ENCODE measurements at places on chromosomes 5 and 9.

DNA sequence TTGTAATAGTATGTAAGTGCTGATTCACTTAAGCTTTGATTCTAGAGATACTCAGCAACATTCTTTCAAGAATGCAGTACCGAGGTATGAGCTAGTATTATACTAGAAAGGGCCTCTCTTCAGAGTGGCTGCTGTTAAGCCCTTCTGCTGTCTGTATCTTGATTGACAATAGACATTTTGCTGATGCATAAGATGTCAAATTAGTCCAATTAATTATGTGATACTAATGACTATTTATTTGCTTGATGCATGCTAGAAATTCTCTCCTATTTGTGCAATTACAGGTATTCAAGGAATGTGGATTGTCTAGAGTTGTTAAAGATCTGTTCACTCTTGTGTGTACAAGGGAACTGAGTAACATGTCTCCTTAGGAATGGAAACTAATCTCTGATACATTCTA lies 92.3 kb upstream of the PTGER4 start:
- DNase-seq: no peak

GRCh38 chr9:92257327-92257726 lies 36.2 kb downstream of the IARS1 start:
- no peak for DNase-seq

DNA sequence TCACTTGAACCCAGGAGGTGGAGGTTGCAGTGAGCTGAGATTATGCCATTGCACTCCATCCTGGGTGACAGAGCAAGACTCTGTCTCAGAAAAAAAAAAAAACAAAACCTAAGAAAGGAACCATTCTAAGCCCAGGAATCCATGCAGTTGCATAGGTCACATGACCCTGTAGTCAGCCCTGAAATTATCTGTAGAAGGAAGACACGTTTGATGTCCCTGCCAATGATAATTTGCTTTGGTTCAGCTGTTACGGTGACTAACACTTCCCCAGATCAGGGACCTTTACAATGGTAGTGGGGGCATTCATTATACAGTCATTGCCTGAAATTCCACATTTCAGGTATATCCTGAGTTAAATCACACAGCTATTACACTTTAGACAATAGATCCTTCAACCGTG lies 50.5 kb downstream of the PRKACG start:
- no peak for DNase-seq

- no peak for DNase-seq
These were observed 14.7 kb downstream of the DIAPH1 start for GRCh38 chr5:141603923-141604717.

GRCh38 chr5:92418341-92418740 lies 1035.2 kb upstream of the ARRDC3 start:
- no peak for DNase-seq

GRCh38 chr9:89219637-89220036 lies 41.0 kb upstream of the SHC3 start:
- no peak for DNase-seq

- no peak for DNase-seq
These were observed 295.5 kb upstream of the DAP start for GRCh38 chr5:11056560-11056959.

DNA sequence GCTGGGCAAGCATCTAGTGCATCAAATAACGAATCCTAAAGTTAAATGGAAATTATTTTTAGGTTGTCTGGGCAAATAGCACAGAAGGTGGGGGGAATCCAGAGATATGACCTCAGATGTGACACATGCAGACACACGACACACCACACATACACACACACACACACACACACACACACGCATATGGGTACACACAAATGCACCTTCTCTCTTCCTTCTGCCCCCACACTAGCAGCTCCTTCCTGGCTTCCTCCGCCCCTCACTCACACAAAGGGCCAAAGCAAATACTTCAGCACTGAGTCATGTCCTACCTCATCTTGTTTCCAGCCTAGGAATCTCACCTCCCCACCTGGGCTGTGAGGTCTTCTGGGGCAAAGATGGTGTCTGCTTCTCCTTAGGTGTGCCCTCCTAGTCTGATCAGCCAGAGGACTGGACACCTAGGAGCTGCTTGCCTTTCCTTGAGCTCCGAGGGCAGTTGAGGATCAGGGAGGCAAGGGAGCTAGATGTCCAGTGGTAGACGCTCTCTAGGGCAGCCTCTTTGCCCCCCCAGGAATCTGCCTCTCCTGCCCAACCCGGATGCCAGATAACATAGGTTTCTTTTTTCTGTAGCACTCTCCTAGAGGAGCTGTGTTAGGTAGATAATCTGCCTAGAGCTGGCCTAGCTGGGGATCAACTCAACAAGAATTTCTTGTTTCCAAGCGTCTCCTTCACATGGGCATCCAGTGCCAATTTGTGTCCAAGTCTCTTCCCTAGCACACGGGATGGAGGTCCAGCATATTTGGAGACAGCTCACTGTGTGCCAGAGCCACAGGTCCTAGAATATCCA lies 14.3 kb upstream of the JADE2 start:
- no peak for DNase-seq

GRCh38 chr5:39740404-39740803 lies 315.6 kb upstream of the DAB2 start:
- DNase-seq: no peak

- no peak for DNase-seq
These were observed 42.5 kb upstream of the GOLM1 start for GRCh38 chr9:86141843-86142242.

DNA sequence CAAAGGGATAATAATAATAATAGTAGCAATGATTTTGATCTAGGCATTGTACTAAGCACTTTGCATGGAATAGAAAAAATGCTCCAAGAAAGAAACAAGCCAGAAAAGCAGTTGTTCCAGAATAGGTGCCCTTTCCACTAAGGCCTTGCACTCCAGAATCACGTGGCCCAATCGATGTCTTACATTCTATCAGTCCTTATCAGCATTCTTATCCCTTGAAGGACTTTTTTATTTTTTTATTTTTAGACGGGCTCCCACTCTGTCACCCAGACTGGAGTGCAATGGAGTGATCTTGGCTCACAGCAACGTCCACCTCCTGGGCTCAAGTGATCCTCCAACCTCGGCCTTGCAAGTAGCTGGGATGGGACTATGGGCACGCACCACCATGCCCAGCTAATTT lies 36.5 kb downstream of the PDZD2 start:
- DNase-seq: no peak

DNA sequence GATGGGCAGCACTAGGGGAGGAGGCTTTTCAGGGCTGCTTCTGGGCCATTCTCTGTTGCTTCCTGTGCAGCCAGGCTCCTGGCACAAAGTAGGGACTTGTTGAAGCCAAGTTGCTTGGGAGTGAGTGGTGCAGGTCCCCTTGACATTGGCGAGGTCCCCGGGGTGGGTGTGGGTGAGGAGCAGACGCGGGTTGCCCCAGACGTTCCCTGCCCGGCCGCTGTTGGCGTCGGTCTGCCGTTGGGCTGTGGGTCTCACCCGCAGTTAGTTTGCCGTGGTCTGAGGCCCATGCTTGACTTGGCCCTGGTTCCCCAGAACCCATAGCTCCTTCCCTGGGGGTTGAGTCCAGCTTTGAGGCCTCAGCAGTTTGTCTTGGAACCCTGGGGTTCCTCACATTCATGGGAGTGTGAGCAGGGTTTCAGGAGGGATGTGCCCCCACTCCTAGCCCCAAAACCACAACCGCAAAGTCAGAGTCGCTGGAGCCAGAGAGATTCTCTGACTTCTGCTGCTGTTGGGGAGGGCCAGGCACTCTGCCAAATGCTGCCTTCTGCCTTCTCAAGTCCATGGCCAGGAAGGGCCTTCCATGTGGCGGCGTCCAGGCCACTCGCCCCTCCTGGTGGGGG lies 77.5 kb downstream of the RXRA start:
- no peak for DNase-seq

DNA sequence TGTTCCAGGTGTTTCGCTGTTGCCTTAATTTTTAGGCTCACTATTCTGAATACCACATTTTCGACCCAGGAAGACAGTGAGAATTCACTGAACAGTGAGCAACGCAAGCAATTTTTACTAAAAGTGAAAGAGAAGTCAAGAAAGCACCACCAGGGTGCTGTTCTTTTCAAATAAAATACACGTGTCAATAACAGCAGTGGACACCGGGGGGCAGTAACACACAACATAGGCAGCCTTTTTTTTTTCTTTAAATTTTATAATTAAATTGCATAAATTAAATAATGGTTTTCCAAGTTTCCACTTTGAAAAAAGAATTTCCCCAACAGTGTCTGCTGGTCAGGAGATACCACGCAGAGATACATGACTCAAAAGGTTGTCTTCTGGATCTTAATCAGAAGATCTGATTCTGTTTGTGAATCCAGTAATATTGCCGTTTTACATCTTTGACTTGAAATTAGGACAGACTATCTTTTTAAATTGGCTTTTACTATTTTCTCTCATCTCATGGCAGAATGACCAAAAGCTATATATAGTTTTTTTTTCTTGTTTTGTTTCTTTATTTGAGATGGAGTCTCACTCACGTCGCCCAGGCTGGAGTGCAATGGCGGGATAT lies 47.1 kb upstream of the SH3GL2 start:
- peak; percentile 12 for DNase-seq

DNA sequence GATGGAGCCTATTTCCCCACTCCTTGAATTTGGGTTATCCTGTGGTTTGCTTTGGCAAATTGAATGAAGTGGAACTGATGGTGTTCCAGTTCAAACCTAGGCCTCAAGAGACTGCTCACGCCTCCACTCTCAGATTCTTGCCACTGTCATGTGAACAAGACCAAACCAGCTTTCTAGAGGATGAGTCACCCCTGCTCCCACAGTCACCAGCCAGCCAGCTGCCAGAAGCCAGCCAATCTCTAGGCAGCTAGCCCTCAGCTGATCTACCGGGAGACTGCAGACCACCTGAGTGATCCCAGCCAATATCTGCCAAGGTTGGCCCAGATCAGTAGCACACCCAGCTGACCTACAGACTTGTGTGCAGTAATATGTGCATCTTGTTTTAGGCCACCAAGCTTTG lies 300.6 kb downstream of the TMEM38B start:
- DNase-seq: no peak

DNA sequence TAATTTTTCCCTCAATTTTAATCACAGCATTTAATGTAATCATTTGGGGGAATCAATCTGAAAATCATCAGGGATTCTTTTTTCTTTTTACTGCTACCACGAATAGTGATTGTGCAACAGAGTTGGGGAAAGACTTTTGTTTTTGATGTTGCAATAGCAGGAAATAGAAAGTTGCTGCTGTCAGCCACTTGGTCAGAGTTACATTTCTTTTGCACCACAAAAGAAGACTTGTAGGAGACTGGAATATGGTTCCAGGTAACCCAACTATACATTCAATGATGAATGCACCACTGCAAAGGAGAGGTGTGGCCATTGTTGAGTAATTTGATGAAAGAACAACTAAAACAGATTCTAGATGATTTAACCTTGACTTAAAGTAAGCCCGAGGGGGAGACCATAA lies 46.3 kb upstream of the PALM2AKAP2 start:
- peak; percentile 33 for DNase-seq

DNA sequence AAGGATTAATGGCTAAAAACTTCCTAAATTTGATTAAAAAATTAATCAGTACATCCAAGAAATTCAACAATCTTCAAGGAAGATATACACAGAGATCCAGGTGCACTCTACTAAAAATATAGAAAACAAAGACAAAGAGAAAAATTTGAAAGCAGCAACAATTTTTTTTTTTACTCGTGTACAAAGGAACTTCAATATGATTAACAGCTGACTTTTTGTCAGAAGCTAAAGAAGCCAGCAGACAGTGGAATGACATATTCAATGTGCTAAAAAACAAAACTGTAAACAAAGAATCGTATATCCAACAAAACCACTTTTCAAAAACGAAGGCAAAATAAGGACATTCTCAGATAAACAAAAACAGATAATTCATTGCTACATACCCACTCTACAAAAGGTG lies 234.6 kb downstream of the FSTL4 start:
- no peak for DNase-seq

DNA sequence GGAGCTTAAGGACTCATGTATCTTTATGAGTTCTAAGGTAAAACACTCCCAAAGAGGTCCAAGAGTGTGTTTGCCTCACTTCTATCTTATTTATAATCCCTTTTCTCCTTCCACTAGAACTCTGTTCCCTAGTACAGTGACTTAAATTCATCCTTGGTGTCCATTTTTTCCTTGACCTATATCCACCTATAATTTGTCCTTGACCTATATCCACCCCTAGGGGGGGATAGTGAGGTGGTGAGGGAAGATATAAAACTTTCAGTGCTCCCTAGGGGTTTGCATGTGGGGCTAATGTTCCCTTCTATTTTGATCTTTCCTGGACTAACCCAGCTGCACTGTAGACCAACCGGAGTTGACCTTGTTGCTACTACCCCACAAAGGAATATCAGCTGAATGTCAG lies 83.5 kb upstream of the GNAQ start:
- no peak for DNase-seq

DNA sequence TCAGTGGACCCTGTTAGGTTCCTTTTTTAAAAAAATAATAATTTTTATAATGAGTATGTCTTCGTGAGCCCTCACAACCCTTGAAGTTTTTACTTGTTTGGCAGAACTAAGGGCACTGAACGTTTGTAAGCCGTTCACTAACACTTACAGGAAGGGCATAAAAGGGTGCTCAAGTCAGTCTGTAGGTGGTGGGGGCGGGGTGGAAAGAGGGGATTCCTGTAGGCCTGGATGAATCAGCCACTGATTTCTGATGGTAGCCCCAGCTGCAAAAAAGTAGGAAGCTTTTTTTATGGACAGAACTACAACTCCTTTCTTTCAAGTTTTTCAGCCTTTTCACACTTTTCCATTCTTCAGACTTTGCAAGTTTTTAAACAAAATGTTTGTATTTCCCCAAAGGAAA lies 35.8 kb downstream of the PIK3R1 start:
- DNase-seq: no peak

DNA sequence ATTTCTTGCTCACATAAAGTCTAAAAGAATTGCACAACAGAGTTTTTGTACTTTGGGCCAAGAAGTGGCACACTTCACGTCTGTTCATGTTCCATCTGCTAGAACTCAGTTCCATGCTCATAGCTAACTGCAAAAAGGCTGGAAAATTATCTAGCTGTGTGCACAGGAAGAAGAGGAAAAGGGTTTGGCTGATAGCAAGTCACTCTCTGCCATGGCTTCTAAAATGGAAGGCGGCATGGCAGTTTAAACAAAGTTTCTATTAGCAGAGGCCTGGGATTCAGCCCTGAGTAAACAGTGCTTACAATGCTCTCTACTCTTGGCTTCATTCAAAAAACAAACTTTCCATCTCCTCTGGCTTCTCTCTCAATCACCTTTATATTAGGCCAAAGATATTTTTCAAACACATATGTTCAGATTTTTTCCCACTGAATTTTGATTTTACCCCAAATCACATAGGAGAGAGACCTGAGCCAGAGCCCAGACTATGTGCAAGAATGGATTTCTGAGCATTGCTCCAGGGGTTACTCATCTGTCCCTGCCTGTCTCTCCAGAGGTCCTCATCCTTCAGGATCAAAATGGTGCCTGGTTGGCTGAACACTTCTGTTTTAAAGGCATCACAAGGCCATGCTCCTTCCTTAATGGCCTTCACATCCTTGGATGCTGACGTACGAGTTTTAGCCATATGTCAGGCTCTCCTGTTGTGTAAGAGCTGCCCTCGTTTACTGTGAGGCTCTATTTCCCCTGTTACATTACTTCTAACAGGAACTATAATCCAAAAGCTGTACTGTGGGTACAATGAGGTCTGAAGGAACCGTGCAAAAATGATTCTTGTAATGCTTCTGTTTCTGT lies 226.6 kb downstream of the SAXO1 start:
- DNase-seq: no peak

- DNase-seq: no peak
These were observed 25.2 kb downstream of the SKP2 start for GRCh38 chr5:36177154-36177553.
